ENCODE measurements at places on chromosomes 6 and 20. TPM values are rescaled to one million over a fixed set of nuclear protein-coding genes. Genes with fewer than 3 reads are reported as not detected.

- no peak for DNase-seq
Observed at GRCh38 chr6:16595514-16596120, 165.6 kb downstream of the ATXN1 start.

- no peak for DNase-seq
Observed at GRCh38 chr6:148261470-148261869, 81.2 kb upstream of the SASH1 start.

DNA sequence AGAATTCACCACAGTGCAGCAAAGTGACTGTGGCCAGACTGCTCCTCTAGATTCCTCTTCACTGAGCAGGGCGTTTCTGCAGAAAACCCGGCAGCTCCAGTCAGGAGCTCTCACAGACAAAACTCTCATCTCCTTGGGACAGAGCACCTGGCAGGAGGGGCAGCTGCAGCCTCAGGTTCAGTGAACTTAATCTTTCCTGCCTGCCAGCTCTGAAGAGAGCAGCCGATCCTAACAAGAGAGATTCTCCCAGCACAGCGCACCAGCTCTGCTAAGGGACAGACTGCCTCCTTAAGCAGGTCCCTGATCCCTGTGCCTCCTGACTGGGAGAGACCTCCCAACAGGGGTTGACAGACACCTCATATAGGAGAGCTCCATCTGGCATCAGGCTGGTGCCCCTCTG is 1065.5 kb downstream of the GRIK2 start:
- DNase-seq = no peak

DNA sequence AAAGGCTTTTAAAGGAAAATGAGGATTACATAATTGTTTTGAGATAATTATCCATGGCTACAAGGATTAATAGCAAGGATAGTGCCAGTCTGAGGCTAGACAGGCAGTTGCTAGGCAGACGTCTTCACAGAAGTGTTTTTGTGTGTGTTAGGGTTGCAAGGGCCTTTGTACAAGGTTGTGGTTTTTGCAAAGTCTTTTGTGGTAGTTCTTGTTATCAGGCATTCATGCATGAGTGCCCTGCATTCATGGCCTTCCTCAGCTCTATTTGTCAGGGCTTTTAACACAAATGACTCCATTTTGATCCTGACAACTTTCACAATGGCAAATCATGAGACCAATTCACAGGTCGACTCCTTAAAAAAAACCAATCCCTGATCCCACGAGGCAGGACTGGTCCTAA is 68.1 kb upstream of the TXNDC5 start:
- DNase-seq = no peak

GRCh38 chr6:106702451-106703110 is 73.2 kb downstream of the QRSL1 start:
- no peak for DNase-seq

DNA sequence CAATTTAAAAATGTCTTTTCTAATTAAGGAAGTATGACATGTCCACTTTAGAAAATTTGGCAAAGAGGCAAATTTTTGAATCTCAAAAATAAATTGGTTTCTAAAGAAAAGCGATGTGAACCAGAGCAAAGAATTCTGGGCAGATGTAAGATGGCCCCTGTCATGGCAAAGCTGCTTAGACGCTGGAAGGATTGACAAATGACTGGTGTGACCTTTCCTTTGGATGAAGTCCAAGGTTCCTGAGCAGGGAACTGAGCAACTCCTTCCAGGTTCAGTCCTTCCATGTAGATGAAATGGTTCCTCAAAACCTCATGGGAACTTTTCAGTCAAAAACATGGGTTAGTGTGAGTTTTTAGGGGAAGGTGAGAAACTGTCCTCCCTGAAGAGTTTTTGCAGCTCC is 25.1 kb downstream of the BRPF3 start:
- DNase-seq = no peak

GRCh38 chr6:94071835-94072234 is 652.5 kb upstream of the EPHA7 start:
- no peak for DNase-seq

GRCh38 chr6:17483391-17484016 is 90.1 kb downstream of the CAP2 start:
- DNase-seq = no peak

- DNase-seq = no peak
Observed at GRCh38 chr6:7832904-7833750, 77.5 kb downstream of the TXNDC5 start.

DNA sequence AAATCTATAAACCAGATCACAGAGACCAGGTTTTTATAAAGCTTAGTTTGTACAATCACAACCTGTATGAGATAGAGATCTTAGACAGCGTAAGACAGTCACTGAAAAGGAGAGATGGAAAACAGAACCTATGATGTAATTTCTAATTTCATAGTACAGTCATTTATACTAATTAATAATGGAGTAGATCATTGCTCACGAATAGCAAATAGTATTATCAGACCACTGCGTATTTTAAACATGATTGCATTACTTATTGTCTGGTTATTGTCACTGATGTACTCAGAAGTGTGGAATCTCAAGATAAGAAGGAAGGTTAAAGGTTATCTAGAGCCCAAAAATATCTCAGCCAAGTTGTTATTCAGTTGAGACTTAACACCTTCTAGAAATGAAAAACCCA is 115.6 kb downstream of the KHDC1L start:
- no peak for DNase-seq

DNA sequence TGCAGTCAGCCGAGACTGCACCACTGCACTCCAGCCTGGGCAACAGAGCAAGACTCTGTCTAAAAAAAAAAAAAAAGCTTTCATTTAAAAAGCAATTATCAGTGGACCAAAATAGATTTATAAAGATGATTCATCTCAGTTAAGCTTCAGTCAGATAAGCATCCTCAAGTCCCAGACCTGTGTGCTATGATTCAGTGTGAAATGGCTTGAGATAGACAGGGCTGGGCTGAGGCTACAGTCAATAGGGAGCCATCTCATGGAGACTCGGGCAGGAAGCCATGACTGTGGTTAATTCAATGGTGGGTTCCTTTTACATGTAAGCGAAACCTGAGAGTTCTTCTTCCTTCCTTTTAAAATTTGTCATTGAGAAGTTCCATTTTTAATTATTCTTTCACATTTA is 276.0 kb downstream of the TFAP2A start:
- no peak for DNase-seq

- no peak for DNase-seq
Observed at GRCh38 chr6:167855825-167856425, 29.2 kb downstream of the AFDN start.

GRCh38 chr6:24257282-24257681 is 100.6 kb downstream of the DCDC2 start:
- DNase-seq = peak; percentile 26

GRCh38 chr6:26474439-26474881 is 16.7 kb downstream of the BTN2A1 start:
- DNase-seq = no peak

DNA sequence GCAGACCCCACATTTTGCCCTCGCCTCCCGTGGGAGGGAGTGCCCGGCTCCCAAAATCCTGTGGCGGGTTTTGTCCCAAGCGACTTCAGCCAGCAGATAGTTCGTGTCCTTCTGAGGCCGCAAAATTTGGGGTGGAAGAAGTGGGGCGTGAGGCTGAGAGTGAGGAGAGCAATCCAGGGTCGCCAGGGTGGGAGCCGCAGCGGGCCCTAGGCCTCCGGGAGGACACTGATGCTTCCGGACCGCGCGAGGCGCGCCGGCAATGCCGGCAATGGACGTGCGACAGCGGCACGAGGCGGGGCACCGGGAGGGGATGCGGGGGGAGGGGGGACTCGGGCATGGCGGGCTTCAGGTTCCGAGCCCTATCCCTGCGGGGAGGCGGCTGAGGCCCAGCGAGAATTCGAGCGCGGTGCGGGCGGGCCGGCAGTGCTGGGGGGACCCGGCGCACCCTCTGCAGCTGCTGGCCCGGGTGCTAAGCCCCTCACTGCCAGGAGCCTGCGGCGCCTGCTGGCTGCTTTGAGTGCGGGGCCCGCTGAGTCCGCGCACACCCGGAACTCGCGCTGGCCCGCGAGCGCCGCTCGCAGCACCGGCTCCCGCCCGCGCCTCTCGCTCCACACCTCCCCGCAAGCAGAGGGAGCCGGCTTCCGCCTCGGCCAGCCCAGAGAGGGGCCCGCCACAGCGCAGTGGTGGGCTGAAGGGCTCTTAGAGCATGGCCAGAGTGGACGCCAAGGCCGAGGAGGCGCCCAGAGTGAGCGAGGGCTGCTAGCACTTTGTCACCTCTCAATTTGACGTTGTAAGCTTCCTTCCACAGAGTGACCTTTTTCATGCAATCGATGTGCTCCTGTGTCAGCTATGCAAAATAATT is 143.8 kb downstream of the LPA start:
- DNase-seq = peak; percentile 86

DNA sequence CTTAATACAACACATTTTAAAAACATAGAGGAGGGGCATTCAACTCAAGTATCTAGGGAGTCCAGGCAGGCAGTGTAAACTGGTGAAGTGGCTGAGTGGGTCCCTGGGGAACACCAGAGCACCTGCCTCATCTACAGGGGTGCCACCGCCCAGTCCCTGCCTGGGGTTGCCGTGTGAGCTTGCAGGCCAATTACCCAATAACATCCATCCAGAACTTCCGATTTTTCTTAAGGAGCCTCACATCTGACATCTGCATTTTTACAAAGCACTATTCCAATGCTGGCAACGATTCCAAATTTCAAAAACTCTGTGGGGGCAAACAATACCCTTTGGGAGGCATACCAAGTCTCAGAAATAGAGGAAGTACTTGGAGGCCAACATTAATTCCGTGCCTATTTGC is 288.4 kb upstream of the TSHZ2 start:
- no peak for DNase-seq

DNA sequence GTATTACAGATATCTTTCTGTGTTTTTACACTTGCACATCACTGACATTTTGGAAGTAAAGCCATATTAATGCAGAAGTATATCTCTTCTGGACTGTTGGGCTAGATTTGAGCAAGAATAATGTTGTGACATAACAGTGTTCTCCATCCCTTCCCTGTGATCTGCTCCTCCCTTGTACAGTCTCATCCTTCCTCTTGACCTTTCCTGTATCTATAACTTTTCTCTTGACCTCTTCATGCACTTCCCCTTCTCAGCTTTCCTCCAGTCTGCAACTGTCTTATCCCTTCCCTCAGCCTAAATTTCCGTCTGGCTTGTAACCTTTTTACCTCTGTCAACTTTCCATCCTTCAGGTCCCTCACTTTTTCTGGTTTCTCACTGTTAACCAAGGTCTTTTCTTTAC is 29.8 kb downstream of the NCOA3 start:
- DNase-seq = no peak

GRCh38 chr20:20499439-20499838 is 131.5 kb downstream of the INSM1 start:
- DNase-seq = no peak

DNA sequence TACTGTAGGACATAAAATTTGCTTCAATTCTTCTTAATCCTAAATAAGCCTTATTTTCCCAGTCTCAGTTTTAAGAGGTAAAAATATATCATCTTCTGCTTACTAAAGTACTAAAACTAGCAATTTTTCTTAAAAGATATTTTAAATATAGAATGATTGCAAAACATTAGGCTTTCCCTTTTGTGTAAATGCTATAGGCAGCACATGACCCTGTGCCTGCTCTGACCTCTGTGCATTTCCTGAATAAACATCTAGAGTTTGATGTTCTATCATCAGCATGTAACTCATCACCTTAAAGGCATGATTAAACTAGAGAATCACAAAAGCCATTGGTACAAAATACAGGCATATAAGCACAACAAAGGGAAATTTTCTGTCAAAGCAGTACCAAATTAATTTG is 422.7 kb downstream of the TFAP2B start:
- no peak for DNase-seq

DNA sequence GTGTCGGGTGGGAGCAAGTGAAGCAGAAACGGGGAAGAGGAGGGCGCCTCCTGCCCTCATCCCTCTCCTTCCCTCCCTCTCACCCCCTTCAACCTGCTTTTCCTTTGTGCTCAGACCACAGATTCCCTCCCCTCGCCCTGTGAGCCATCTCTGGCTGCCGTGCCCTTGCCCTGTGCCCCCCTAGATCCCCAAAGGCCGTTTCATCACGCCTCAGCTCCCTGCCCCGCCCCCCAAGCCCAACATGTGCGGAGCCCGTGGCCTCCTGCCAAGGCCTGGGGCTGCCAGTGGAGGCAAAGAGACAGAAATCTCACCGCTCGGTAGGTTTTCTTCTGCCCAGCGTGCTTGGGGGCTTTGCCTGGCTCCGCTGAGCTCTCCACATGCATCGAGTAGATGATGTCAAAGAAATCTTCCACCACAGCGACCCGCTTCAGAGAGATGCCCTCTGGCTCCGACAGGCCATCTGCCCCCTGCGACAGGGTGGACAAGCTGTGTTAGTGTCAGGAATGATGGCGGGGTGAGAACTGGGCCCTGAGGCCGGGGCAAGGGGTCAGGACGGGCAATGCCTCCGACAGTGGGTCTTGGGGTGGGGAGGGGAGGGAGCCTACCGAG is 57.6 kb downstream of the NOL4L start:
- DNase-seq = peak; percentile 73

- DNase-seq = no peak
Observed at GRCh38 chr6:117761610-117762009, 86.3 kb downstream of the NUS1 start.

- DNase-seq = no peak
Observed at GRCh38 chr20:58433759-58434158, 44.7 kb downstream of the VAPB start.

DNA sequence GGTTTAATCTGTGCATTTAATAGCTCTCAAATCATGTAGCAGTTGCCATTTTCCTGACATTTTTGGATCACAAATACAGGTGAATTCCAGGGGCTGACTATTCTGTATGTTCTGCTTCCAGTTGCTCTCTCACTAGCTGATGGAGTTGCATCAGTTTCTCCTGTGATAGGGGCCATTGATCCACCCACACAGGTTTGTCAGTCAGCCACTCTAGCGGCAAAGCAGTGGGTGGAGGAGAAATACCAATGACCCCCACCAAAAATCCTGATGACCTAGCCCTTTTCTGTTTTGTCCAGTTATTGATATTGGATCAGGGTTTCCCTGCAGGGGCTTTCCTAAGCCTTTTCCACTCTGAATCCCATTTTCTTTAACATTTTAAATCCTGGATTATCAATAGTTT is 72.3 kb upstream of the BTN3A2 start:
- DNase-seq = no peak

- DNase-seq = no peak
Observed at GRCh38 chr6:106216527-106216926, 109.0 kb downstream of the ATG5 start.

DNA sequence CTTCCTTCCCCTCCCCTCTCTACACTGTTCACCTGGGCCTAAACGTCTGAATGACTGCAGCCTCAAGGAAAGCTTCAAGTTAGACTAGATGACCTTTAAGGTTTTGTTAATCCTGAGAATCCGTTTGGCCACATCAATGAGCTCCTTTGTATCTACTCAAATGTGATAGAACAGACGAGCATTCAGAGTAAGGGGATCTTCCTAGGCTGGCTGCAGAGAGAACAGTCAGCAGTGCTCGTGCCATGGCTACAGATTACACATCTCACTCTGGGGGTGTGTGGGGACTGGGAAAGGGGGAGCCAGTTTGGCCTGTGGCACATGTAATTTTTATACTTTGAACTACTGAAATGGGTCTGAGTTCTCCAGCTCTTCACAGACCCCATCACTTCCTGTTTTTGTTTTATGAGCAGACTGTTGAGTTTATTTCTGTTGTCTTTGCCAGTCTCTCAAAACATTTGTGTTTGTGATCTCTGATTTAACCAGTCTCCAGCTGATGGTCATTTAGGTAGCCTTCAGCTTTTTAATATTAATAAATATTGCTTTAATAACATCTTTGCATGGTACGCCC is 50.9 kb downstream of the KCNS1 start:
- no peak for DNase-seq

The PRL gene
- not detected for total RNA-seq

The MAFB gene
- 2.4 TPM for total RNA-seq

The THBS2 gene
- 13.3 TPM for total RNA-seq

The THBD gene
- 1.2 TPM for total RNA-seq

The SEMG1 gene
- 0.81 TPM for total RNA-seq

The SFTA2 gene
- total RNA-seq = not detected

The NKX2-2 gene
- total RNA-seq = not detected

The ADGB gene
- total RNA-seq = not detected

The DEFB110 gene
- total RNA-seq = not detected

All from H7 (cell line).